ENCODE measurements at places on chromosomes 4 and X.

GRCh38 chr4:4641254-4641653 is 99.4 kb upstream of the STX18 start:
- ATAC-seq, result no peak

GRCh38 chr4:88191404-88191803 is 33.0 kb upstream of the ABCG2 start:
- ATAC-seq, result no peak

- no peak for ATAC-seq
Observed at GRCh38 chr4:98468709-98469108, 189.7 kb downstream of the TSPAN5 start.

- no peak for ATAC-seq
Observed at GRCh38 chrX:44071847-44072551, 98.8 kb upstream of the NDP start.

- no peak for ATAC-seq
Observed at GRCh38 chr4:51930557-51930956, 87.6 kb downstream of the DCUN1D4 start.

DNA sequence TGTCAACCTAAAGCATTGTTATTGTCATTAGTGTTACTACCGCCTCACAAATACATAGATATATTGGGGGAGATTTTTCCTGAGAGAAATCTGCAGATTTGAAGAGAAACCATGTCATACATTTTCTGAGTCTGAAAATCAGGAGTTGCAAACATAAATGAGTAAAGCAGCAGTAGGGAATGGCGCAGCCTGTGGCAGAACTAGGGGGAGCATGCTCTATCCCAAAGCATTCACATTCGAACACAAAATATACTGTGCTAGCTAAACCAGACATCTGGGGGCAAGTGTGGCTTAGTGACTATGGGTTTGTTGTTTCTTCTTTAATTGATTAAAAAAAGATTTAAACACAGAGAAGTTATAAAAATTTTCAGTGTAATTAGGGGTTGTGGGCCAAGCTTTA is 83.2 kb downstream of the CPE start:
- ATAC-seq, result no peak

DNA sequence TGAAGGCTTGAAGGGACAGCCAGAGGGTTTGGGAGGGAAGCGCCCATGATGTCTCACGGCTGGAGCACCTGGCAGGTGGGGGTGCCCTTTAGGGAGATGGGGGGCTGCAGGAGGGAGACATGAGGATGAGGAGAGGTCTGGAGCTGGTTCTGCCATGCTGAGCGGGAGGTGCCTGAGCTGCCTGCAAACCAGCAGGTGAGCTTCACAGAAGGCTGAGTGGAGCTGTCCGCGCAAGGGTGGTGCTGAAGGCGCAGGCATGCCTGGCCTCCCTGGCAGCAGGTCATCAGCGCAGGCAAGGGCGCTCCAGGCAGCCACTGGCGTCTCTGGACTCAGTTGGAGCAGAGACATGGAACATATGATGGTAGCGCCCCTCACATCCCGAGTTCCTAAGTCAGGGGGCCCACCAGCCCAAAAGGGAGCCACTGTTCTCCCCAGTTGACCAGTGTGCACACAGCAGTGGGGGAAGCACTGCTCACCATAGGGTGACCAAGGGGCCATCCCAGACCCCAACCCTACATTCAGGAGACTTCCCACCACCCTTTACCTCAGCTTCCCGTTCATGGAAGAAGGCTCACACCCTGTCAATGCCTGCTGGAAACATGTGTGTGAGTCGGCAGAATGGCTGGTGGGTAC is 25.8 kb downstream of the ADRA2C start:
- no peak for ATAC-seq
